ENCODE measurements at places on chromosomes 4 and X.
A peak's percentile ranks its signal among the peaks of the same experiment; 100 is the strongest.

GRCh38 chrX:114717921-114718320, 134.0 kb downstream of the HTR2C start:
- DNase-seq: no peak

DNA sequence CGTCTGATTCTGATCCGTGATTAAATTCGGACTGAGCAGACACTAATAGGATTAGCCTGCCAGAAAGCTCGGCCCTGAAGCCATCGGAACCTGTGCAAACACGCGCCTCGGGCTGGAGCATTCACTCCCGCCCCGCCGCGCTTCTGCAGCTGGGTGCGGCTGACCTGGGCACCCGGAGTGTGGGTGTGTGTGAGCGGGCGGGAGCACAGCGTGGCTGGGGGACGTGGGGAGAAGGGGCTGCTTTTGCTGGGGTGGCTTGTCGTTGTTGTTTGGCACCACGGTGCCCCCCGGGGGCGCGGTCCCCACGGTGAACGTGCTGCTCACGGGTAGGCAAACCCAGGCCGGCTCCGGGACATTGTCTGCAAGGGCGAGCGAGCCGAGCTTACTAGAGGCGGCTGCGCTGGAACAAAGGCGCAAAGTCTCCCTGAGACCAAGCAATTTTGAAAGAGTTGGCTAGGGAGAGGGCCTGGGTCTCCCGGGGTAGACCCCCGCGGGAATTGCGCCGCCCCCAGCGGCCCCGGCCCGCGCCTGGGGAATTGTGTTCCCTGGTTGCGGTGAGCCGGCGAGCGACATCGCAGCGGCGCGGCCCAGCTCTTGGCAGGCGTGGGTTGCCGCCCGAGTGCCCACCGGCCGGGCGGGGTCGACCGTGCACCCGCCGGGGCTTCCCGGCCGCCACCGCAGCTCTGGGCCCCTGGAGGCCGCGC, 1.4 kb downstream of the MAMLD1 start:
- peak; percentile 86 for DNase-seq

DNA sequence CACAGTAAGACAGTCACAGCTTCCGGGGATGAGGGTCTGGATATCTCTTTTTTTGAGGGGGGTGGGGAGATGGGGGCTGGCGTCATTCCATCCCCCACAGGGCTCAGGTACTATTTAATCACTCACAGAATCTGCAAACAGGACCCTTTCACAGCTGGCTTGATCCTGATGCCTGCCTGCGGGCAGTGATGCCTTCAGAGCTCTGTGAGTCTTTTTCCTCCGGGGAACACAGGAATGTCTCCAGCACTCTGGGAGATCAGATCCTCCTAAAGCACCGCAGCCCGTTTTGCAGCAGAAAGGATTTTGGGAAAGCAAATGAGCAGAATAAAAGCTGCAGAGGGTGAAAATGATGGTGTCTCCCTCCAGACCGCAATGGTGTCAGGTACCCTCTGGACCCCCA, 13.2 kb upstream of the SHOX start:
- DNase-seq: peak; percentile 8

- DNase-seq: no peak
Measured at GRCh38 chrX:130758072-130758471, 144.9 kb downstream of the ENOX2 start.

- no peak for DNase-seq
Measured at GRCh38 chr4:41744572-41745291, 3.8 kb downstream of the PHOX2B start.

GRCh38 chr4:72846280-72847111, 223.0 kb downstream of the COX18 start:
- no peak for DNase-seq

DNA sequence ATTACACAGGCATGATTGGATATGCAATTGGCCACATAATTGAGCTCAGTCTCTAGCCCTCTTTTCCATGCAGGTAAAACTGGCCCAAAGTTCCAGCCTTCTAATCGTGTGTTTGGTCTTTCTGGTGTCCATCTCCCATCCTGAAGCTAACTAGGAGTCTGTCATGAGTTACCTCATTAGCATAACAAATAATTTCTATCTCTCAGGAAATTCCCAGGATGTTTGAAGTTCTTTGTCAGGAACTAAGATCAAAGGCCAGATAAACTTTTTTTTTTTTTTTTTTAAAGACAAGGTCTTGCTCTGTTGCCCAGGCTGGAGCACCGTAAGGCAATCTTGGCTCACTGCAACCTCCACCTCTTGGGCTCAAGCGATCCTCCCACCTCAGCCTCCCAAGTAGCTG, 15.8 kb downstream of the ATXN3L start:
- no peak for DNase-seq

GRCh38 chr4:173556398-173557131, 26.5 kb upstream of the HAND2 start:
- DNase-seq: no peak

GRCh38 chr4:68271851-68272357, 26.4 kb upstream of the TMPRSS11B start:
- no peak for DNase-seq

- DNase-seq: no peak
Measured at GRCh38 chr4:142129931-142130330, 493.5 kb downstream of the IL15 start.

DNA sequence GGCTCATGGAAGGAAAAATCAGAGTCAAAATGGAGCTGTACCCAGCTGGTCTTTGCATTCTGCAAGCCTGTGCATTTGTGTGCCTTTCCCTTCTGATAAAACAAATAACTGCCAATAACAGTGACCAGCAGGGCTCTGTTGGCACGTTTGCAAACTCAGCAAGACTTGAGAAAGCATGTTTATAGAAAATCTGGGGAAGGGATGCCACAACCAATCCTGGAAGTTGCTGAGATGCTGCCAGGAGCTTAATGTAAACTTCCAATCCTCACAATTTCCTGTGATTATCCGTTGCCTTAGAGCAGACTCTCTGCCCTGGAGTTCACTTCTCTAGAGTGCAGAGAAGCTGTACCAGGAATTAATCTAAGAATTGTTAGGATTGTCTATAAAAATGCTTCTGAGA, 6.9 kb upstream of the ANXA3 start:
- DNase-seq: no peak

All from vagina (tissue), 2 donors.